ENCODE measurements at places on chromosomes 4 and X.

DNA sequence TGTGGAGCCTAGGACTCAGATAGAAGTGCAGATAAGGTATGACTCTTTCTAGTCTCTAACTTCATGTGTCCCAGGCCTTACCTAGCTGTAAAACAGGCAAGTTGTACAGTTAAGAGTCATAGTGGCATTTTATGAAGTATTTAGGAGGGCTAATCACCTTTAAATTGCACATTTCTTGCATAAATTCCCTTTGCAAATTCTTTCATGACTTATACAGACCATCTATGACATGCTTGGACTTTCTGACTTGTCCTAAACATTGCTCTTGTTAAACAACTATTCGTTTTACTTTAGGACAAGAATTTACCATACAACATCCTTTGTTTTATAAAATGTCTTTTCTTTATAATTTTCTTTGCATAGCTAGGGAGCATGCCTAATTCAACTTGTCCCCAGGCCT is 7.8 kb upstream of the RRAGB start:
- no peak for DNase-seq

DNA sequence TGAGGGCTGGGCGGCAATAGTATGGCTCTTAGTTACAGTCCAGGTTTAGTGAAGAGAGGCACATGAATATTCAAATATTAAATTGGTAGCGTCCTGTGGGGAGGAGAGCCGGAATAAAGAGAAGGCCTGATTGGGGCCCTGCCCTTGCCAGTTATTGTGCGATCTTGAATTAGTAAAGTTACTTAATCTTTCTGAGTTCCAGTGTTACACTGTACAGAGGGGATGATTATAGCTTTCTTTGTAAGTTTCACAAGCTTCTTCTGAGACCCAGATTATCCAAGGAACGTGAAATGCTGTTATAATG is 1.2 kb downstream of the METAP1 start:
- no peak for DNase-seq

- DNase-seq, result no peak
Observed at GRCh38 chr4:102390438-102390837, 45.2 kb upstream of the SLC39A8 start.

- DNase-seq, result peak; percentile 3
Observed at GRCh38 chr4:187606581-187606980, 389.0 kb upstream of the ZFP42 start.

- DNase-seq, result no peak
Observed at GRCh38 chr4:88757067-88757466, 59.4 kb upstream of the NAP1L5 start.

DNA sequence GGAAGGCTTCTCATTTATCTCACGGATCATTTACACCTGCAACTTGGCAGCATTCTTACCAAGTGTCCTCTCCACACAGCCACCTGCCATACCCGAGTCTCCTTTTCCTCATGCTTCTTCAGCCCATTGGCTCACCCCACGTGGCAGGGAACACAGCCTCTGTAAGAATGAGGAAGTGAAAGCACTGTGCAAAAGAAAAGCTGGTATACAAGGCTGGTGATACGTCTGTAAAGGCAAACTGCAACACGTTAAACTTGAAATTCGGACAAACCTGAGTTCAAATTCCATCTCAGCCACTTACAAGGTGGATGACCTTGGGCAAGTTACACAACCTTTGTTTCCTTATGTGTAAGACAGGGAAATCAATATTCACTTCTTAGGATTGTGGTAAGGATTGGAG is 164.0 kb upstream of the RASGEF1B start:
- DNase-seq, result no peak

GRCh38 chr4:56080384-56080783 is 131.6 kb downstream of the CEP135 start:
- no peak for DNase-seq

DNA sequence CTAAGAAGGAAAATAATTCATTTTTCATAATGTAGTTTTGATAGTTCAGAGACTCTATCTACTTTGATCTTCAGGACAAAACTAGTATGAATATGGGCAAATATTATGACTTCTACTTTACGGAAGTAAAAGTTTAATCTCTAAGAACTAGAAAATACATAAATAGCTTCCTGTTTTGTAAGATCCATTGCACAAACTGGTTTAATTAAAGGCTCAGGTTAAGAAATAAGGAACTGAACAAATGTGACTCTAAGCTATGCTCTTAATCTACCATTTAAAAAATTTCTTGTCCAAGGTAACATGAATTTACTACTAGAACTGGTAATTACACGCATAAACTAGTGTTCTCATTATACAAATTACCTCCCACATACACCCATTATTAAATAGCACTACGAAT is 360.6 kb downstream of the INPP4B start:
- no peak for DNase-seq

- DNase-seq, result no peak
Observed at GRCh38 chr4:185945906-185946305, 123.0 kb upstream of the TLR3 start.

DNA sequence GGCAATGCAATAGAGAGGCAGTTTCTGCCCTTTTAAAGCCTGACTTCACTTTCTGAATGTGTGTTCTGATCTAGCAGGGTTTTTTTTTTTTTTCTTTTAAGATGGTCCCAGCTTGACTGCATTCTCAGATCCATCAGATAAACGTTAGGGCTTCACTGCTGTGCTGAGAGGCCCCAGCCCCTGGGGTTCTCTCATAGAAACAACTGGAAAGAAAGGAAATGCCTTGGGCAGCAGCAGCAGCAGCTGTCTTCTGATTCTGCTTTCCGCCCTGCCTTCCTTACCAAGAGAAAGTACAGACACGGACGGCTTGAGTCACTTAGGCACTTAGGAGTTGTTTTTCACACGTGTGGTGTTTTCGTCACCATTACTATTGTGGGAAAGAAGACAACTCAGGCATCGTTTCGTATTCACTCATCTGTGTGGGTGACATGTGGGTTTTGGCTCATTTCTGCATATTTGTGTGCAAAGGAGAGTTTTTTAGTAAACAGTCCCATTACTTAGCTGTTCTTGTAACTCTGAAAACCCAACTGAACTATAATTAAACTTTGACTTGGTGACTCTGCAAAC is 172.0 kb downstream of the PTTG2 start:
- peak; percentile 63 for DNase-seq

DNA sequence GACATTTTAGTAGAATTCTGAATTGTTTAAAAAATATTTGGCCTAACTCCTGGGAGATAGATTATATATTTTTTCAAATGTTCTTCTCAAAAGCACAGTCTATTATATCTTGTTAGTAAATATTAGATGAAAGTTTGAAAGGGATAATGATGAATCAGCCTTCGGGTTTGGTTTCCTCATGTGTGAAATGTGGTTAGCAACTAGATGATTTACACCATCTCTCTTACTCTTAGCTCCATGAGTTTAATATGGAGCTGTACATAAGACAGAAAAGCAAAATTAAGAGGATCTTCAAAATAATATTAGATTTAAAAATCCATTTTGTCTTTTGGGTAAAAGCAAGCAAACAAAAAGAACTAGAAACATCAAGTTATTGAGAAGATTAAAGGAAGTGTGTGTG is 120.8 kb upstream of the SFRP2 start:
- DNase-seq, result no peak

DNA sequence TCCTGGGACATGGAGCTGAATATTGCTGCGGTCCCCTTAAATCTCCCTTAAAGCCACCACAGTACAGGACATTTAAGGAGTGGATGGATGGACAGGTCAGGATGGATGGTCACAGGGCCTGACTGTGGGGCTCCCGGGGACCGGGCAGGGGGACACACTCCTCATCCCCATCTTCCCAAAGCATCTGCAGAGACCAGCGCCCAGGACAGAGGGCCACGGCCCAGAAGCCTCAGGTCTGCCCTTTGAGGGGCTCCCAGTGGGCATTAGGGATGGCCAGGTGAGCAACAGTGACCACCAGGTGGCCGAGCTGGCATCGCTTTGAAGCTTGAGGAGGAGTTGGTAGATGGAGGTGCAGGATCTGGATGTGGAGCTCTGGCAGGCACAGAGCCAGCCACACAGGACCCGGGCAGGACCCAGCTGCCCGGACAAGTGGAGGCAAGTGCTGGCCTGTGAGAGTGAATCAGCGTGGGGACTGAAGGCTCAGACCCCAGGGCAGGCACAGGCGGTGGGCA is 51.4 kb downstream of the ABLIM2 start:
- no peak for DNase-seq

DNA sequence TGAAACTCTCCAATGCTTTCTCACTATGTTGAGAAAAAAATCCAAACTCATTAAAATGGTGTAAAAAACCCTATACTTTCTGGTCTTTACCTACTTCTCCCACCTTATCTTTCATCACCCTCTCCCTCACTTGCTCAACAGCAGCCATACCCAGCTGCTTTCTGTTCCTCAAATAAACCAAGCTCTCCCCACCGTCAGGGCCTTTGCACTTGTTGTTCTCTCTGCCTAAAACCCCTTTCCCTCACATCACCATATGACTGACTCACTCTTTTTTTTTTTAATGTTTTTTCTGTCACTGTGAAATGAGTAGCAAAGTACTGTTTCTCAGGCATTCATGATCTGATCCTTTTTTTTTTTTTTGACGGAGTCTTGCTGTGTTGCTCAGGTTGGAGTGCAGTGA is 122.3 kb upstream of the TMEM164 start:
- no peak for DNase-seq

DNA sequence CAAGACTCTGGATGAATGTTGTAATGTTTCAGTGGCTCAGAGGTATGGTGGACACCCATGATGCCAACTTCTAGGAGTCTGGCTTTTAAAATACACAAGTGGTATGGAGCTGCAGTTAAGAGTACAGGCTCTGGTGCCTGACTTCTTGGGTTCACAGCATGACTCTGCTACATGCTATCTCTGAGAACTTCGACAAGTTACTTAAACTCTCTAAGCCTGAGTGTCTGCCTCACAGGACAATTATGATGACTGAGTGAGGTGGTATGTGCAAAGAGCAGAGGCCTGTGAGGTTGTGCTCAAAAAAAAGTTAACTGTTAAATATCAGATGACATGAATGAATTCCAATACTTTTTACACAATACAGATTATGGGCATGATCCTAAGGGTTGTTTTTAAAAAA is 90.9 kb upstream of the SRD5A3 start:
- DNase-seq, result no peak

- no peak for DNase-seq
Observed at GRCh38 chrX:105565856-105566255, 256.5 kb upstream of the NRK start.

DNA sequence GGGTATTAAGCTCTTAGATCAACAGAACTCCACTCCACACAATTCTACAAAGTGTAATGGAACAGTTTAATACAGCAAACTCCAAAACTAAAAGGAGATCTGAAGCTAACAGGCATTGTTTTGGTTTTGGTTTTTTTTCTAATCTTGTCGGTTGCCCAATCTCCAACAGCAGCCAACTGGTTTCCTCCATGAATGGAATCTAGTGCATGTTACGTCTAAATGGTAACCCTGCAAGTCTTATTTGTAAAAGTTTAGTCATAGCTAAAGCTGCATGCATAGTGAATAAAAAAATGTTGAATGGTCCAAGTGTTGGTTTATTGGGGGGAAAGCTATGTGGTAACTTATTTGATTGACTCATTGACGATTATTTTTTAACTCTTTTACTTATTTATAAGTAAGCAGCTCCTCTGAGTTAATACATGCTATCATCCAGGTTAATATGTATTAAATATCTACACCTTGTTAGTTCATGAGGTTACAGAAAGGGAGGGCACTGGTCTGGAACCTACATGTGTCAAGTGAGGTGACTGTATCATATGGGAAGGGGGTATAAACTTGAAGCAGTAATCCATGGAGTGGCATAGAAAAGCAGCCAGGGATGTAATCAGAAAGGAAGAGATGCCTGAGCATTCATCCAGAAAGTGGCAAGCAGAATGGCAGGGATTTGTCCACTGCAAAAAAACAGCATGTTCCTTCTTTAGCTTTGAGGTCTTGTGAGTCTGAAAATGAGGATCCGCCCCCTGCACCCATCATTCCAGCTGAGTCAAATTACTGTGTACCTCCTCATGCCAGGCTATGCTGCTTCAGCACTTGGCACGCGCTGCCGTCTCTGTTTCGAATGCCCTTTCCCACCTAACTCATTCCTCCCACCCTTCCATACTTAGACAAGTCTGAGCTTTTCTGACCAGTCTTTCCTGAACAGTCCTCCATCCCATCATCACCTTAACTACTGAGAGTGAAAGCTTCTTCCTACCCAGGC is 81.7 kb downstream of the PDGFC start:
- DNase-seq, result no peak

GRCh38 chr4:39047681-39048080 is 14.4 kb upstream of the KLHL5 start:
- no peak for DNase-seq

GRCh38 chr4:176440698-176441097 is 120.9 kb downstream of the SPCS3 start:
- DNase-seq, result no peak
